Mesothelial cell of epicardium (in vitro differentiated cells): ENCODE measurements at places on chromosomes 16 and 17. TPM values are rescaled to one million over a fixed set of nuclear protein-coding genes. Genes with fewer than 3 reads are reported as not detected.

The DBNDD1 gene
- total RNA-seq, result 10.2 to 11.5 TPM (median 10.7 TPM) in 3 replicates

GRCh38 chr17:72134608-72135394 lies 14.0 kb downstream of the SOX9 start:
- no peak for DNase-seq

- no peak for DNase-seq
Measured at GRCh38 chr16:78852081-78852635, 748.4 kb downstream of the MAF start.

DNA sequence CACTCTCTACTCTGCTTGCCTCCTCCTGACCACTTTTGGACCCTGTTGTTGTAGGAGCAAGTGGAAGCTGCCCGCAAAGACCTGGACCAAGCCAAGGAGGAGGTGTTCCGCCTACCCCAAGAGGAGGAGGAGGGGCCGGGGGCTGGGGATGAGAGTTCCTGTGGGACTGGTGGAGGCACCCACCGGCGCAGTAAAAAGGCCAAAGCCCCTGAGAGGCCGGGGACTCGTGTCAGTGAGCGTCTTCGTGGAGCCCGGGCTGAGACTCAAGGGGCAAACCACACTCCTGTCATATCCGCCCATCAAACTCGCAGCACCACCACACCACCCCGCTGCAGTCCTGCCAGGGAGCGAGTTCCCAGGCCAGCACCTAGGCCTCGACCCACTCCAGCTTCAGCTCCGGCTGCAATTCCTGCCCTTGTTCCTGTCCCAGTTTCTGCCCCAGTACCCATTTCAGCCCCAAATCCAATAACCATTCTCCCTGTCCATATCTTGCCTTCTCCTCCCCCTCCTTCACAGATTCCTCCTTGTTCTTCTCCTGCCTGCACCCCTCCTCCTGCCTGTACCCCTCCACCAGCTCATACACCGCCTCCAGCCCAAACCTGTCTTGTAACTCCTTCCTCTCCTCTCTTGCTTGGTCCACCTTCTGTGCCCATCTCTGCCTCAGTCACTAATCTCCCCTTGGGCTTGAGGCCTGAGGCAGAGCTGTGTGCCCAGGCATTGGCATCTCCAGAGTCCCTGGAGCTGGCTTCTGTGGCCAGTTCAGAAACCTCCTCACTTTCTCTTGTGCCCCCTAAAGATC lies 11.0 kb upstream of the PHKG2 start:
- DNase-seq, result no peak

DNA sequence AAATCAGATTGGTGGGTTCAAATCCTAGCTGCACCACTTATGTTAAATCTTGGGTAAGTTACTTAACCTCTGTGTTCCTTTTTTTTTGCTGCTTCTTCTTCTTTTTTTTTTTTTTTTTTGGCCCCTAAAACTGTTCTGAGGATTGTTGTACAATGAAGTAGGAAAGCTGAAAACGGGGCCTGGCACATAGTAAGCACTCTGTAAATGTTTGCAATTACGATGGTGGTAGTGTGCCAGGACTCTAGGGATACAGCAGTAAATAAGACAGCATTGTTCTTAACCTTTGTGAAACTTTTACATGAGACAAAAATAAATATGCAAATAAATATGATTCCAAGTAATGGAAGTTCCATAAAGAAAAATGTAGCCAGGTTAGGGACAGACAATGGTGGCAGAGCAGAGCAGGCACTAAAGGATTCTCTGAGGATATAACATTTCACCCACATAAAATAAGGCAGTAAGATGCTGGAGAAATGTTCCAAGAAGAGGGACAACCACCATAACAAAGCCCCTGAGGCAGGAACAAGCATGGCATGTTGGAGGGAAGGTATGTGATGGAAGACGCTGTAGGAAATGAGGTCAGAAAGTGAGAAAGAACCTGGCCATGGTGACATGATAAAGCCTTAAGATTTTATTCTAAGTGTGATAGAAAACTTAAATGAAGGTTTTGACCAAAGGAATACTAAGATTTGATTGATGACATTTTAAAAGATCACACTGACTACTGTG lies 127.3 kb downstream of the NLK start:
- DNase-seq, result no peak

- DNase-seq, result no peak
Measured at GRCh38 chr16:9522614-9523013, 431.2 kb downstream of the HAPSTR1 start.

The OR3A2 gene
- not detected in 3 replicates for total RNA-seq

- DNase-seq, result no peak
Measured at GRCh38 chr17:36816907-36817288, 120.4 kb upstream of the LHX1 start.

The CRISPLD2 gene
- total RNA-seq, result 72.4 to 83.0 TPM (median 80.1 TPM) in 3 replicates

GRCh38 chr17:82193520-82194220 lies 19.0 kb downstream of the CCDC57 start:
- no peak for DNase-seq

The ABCA5 gene
- total RNA-seq, result 12.5 to 13.9 TPM (median 13.1 TPM) in 3 replicates

The CCDC154 gene
- total RNA-seq, result 3.9 to 5.6 TPM (median 4.2 TPM) in 3 replicates

GRCh38 chr17:27879987-27880608 lies 13.1 kb downstream of the LYRM9 start:
- DNase-seq, result no peak

DNA sequence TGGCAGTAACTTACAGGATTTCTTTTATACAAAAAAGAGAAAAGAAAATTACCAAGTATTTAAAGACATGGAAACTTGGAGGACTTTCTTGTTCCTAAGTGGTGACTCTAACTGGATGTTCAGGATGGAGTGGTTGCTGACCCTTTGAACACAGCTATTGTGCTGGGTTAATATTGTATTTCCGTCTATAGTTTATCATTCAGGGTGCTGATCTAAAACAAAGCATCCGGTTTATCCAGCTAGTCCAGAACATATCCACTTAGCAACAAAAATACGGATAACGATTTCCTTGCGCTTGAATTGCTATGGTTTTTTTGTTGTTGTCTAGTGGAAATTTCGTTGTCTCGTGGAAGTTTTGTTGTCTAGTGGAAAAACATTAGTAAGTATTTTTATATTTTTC lies 38.2 kb downstream of the SNTB2 start:
- no peak for DNase-seq

The MYO15A gene
- 6.3 to 8.2 TPM (median 6.3 TPM) in 3 replicates for total RNA-seq

DNA sequence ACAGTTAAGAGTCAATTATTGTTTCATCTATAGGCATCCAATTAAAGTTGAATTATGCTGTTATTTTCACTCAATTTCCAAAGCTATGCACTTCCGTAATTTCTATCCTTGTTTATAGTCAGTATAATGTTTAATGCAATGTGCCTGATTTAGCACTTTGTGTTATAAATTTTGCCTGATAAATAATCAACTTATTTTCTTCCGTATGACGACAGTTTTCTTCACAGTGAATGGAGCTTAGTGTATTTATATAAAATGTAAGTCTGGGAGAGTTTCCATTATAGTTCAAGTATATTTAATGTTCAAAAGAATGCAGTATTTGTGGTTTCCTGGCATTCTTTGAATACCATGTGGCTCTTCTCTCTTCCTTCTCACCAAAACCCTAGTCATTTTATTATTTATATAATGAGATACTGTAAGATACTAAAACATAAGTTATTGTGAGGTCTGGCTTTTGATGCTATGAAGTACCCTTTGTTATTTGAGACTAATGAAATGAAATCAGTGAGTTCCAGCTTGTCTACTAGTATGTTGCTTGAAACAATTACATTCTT lies 240.6 kb downstream of the PRKCA start:
- no peak for DNase-seq

- DNase-seq, result no peak
Measured at GRCh38 chr17:72730077-72730476, 362.4 kb downstream of the SLC39A11 start.

DNA sequence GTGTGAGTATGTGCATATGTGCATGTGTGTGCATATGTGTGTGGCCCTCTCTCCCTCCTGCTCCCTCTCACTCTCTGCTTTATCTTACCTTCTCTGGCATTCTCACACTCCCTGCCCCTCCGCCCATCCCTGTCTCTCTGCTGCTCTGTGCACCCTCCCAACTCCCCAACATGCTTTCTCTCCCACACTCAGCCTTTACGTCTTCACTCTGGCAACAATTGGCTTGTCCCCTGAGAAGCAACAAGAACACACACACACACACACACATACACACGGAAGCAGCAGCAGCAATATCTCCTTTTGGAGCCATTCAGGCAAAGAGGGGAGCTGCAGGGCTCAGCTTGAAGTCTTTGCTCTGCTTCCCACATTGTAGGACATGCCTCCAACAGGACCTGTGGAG lies 27.8 kb downstream of the PITPNM3 start:
- no peak for DNase-seq

- no peak for DNase-seq
Measured at GRCh38 chr17:50884439-50885311, 18.5 kb upstream of the TOB1 start.

The ADCY9 gene
- 10.4 to 13.8 TPM (median 13.1 TPM) in 3 replicates for total RNA-seq

- DNase-seq, result no peak
Measured at GRCh38 chr17:21250854-21251253, 2.4 kb downstream of the NATD1 start.

The TMC7 gene
- 1.6 to 1.9 TPM (median 1.6 TPM) in 3 replicates for total RNA-seq

DNA sequence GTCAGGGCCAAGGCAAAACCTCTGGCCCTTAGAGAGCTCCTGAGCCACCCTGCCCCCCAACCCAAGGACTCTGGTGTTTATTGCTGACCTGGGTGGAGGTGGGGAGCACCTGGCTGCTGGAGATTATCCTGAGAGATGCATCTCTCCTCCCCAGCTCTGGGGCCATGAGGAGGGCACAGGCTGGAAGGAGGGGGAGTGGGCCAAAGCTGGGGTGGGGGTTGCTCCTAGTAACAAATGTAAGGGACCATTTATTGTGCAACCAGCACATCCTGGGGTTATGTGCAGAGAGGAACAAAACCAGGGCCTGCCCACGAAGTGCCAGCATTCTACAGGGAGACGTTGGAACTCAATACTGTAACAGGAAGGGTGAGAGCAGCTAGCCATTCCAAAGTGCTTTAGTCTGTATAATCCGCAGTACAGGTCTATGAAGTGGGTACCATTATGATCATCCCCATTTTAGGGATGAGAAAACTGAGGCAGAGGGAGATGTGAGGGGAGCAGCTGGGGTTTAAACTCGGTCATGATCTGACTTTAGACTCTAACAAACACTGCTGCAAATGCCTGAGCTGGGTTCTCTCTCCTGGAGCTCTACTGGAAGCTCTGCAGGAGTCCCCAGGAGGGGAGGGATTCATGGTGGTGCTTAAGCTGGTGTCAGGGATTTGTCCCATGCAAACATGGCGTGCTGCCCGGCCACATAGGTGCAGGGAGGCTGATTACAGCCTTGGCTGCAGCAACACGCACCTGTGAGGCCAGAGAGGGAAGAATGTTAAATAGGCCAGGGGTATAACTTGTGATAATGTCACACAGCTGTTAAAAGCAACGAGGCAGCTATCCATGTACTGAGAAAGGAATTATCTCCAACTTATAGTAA lies 1.4 kb upstream of the RHBDF2 start:
- DNase-seq, result no peak

- no peak for DNase-seq
Measured at GRCh38 chr17:59001158-59001814, 105.4 kb downstream of the TRIM37 start.

GRCh38 chr16:629833-630248 lies 944 bp upstream of the WFIKKN1 start:
- DNase-seq, result no peak

- no peak for DNase-seq
Measured at GRCh38 chr16:62167551-62167950, 131.3 kb upstream of the CDH8 start.

GRCh38 chr16:6493555-6493954 lies 839.1 kb upstream of the RBFOX1 start:
- DNase-seq, result no peak

- DNase-seq, result no peak
Measured at GRCh38 chr16:87808108-87808507, 42.3 kb upstream of the KLHDC4 start.

The USP6 gene
- 0.38 to 0.54 TPM (median 0.42 TPM) in 3 replicates for total RNA-seq

The TLCD1 gene
- 2.3 to 3.8 TPM (median 3.3 TPM) in 3 replicates for total RNA-seq

DNA sequence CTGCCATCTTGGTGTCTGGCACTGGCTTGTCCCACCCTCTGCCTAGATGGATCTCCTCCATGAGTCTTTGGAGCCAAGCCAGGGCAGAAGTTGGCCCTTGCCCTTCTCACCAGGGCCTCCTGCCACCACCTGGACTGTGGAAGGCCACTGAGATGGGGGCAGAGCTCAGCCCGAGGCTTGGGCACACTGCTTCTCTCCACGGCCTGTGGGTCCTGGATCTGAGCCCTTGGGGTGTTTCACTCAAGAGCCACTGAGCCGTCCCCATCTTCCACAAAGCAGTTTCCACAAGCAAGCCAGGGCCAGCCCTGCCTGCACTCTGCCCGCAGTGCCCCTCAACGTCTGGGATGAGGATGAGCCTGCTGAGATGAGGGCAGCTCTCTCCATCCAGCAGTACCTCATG lies 16.7 kb upstream of the CD300A start:
- DNase-seq, result no peak

The SDR42E2 gene
- total RNA-seq, result 0.09 TPM in 2 of 3 replicates, not detected in the other
